ENCODE measurements at places on chromosomes 1 and 21.

GRCh38 chr1:67316918-67317317 is 9.2 kb downstream of the IL12RB2 start:
- no peak for DNase-seq

GRCh38 chr1:13597166-13597565 is 13.5 kb downstream of the PDPN start:
- no peak for DNase-seq

DNA sequence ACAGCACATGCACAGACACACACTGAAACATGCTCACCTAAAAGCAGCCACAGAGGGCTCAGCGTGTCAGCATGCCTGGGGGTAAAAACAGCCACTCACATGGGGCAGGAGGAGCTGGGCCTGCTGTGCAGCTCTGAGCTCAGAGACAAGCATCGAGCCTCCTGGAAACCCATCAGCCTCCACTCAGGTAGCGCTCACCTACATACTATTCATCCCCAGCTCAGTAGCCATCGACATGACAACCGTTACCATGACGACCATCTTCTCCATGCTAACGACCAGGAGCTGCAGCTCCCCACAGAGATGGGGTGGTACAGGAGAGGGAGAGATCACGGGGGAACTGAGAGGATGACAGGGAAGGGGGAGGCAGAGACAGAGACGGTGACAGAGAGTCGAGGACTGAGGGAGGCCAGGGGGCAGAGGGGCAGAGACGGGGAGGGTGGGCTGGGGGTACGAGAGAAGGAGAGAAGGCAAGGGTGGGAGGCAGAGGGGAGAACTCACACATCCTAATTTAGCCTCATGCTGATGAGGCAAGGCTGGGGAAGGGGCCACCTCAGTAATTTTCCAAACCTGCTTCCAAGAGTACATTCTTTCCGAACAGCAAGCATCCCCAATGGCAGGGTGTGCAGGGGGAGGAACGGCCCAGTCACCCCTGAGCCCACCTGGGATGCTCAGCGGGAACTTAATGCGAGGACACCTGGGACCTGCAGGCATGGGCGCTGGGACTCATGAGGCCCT is 28.4 kb downstream of the SDC3 start:
- no peak for DNase-seq

- DNase-seq = no peak
Observed at GRCh38 chr1:116722016-116722838, 32.0 kb upstream of the CD2 start.

DNA sequence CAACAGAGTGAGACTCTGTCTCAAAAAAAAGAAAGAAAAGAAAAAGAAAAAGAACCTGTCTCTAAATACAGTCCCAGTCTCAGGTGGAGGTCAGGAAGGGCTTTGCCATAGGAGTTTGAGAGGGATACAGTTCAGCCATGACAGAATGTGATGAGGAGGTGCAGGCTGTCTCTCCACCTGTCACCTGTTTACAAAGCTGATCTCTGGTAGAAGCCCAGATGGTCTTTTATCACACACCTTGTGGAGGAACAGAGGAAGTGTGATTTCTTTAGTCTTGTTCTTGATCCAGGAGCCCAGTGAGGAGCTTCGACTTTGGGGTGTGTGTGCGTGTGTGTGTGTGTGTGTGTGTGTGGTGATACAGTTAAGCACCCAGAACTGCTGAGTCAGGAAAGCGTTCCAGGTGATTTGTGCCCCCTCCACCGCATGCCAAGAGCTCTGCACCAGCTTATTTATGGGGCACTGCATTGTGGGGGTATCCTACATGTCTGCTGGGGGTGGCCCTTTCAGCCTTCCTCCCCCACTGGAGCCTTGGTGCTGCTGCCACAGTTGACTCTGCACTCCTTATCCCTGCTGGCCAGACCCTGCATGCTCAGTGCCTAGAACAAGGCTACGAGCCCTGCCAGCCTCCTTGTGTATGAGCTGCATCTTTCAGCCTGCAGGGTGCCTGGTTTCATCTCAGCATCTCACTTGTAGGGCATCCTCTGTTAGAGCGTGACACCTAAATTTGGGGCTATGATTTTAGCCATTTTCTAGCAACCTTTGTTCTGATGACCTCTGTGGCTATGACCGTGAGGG is 19.3 kb downstream of the DOP1B start:
- DNase-seq = no peak

- DNase-seq = peak; percentile 68
Observed at GRCh38 chr1:44828841-44829440, 14.1 kb downstream of the PTCH2 start.

DNA sequence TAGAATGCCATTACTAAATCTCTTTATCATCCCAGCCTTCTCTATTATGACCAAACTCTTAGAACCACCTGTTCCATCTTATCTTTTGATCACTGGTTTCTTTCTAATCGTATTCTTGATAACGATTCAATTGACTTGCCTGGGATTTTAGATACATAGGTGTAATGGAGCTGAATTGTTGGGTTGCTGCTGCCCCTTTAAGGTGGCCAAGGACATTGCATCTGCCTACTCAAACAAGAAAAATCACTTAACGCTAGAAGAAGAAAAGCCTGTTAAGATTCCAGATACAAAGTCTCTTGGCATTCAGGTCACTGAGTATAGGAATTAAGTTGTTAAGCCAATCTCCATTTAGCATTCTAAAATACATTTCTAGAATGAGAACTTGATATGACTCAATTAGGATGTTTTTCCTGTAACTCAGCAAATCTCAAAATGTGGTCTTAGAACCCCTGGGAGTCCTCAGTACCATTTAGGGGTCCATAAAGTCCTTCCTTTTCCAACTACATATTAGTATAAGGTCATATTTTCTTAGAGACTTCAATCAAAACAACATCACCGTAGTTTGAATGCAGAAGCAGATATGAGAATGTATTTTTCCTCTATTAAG is 12.4 kb downstream of the NEXN start:
- no peak for DNase-seq

DNA sequence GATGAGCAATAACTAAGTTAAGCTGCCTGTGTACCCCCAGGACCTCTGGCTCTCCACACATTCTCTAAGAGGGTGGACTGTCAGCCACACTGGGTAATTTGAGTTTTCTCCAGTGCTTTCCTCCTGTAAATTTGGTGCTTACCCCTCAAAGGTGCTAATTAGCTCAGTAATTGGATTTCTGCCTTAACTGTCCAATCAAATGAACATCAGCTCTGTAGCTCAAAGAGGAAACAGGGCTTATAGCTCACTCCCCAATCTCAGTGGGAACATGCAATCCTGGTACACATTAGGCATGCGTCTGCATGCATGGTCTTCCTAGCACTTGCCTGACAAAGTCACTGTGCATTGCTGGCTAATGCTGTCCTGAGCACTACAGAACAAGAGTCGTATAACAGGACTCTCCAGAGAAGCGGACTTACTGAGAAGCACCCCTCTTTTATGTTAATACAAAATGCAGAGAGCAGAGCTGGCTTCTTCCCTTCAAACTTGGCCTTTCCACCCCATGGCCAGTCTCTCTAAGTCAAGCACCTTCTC is 110.1 kb downstream of the NTPCR start:
- DNase-seq = no peak

GRCh38 chr1:220330265-220330664 is 58.0 kb upstream of the RAB3GAP2 start:
- no peak for DNase-seq

Data from aorta (tissue), 5 donors.